Fibroblast of pulmonary artery (primary cell): ENCODE measurements at places on chromosomes 4 and X.

DNA sequence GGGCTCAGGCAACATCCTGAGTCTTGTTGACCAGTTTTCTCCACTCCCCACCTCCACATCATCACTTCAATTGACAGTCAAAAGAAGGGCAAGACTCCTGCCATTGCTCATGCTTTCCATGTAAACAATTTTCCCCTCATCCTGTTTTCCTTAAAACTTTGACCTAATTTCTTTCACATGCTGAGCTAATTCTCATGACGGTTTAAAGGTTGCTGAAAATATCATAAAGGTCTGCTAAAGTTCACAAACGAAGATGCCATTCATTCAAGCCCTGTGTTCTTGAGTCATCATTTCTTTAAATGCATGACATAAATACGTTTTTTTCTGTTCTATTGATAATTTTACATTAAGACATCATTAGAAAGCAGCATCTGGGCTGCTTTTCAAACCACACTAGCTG, 353.9 kb downstream of the NKX6-1 start:
- no peak for DNase-seq

DNA sequence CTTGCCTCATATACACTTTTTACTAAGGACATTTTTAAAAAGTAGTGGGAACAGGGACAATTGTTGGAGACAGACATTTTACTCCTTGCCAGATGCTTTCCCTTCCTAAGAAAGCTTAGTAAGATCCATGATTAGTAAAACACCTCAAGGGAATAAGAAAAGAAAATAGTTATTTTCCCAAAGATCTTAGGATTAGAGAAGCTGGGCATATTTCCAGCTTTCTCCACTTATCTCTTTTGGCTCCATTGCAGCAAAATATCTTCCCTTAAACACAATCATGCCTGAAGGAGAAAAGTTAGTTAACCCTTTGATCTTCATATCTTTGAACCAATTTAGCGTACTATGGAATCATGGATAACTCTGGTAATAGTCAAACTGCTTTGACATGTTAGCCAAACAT, 257.9 kb downstream of the PCDH18 start:
- DNase-seq = peak; percentile 41

DNA sequence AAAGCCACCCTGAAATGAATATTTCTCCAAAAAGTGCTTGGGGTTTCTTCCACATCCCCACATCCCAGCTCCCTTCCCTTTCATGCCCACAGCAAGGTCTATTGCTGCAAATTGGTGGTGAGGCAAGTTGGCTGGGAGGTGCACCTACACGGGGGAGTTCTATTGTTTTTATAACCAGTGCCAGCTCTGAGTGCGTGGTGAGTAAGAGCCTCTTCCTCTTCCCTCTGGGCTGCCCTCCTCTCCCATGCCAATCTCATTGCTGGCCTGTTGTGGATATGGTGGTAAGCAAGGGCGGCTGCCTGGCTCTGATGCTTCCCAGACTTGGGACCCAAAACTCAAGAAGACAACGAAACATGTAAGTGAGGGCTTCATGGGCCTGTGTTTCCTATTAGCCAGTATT, 204.3 kb downstream of the SHROOM3 start:
- no peak for DNase-seq

GRCh38 chr4:180542445-180543100, 1700.6 kb upstream of the TENM3 start:
- DNase-seq = peak; percentile 60

- no peak for DNase-seq
Measured at GRCh38 chr4:16775411-16776154, 122.9 kb downstream of the LDB2 start.

- peak; percentile 3 for DNase-seq
Measured at GRCh38 chr4:66091786-66092185, 421.5 kb upstream of the EPHA5 start.

- DNase-seq = no peak
Measured at GRCh38 chr4:141705048-141705746, 68.8 kb downstream of the IL15 start.

- DNase-seq = no peak
Measured at GRCh38 chr4:54726907-54727306, 69.2 kb downstream of the KIT start.

DNA sequence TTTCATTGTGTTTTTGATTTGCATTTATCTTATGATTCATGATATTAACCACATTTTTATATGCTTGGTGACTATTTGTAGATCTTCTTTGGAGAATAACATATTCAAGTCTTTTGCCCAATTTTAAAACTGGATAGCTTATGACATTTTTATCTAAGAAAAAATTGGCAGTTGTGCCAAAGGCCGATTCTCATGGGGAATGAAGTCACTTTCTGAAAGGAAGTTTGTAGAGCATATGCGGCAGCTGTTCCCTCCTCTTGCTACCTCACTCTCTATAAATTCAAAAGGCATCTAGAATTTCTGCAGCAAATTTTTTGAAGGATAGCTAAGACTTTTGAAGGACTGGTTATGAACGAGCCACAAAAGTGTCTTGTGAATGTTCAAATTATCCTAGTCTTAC, 2353.5 kb downstream of the ARAP2 start:
- peak; percentile 46 for DNase-seq

GRCh38 chr4:139658586-139659382, 6.8 kb upstream of the MGST2 start:
- no peak for DNase-seq

DNA sequence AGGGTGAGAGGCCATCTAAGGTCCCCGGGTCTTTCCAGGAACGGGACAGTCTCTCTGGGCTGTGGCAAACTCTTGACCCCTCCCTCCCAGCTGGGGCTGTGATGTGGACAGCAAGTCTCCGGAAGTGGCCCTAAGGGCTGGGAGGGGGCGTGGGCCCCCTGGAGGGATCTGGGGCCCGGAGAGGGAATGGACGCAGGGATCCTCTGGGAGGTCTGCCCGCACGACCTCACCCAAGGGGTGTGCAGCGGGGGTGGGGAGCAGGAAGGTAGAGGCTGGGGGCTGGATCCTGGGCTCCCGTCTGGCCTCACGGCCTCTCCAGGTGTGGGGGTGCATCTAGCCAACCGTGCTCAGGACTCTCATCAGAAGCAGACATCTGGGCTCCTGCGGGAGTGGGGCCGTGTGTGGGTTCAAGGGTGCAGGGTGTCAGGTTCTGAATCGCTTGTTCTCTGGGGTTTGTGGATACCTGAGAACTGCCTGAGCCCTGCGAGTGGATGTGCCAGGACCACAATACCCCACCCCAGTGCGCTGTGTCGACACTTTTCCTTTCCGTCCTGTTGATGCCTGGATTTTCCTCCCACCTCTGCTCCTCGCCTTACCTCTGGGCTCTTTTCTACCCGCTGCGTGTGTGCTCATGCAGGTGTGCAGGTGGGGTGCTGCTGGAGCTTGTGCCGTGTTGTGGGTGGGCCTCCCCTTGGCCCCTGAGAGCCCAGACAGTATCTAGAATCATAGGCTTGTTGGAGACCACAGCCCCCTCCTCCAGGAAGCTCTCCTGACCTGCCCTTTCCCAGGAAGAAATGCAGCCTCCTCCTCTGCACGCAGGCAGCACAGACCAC, 915 bp downstream of the CPZ start:
- no peak for DNase-seq

DNA sequence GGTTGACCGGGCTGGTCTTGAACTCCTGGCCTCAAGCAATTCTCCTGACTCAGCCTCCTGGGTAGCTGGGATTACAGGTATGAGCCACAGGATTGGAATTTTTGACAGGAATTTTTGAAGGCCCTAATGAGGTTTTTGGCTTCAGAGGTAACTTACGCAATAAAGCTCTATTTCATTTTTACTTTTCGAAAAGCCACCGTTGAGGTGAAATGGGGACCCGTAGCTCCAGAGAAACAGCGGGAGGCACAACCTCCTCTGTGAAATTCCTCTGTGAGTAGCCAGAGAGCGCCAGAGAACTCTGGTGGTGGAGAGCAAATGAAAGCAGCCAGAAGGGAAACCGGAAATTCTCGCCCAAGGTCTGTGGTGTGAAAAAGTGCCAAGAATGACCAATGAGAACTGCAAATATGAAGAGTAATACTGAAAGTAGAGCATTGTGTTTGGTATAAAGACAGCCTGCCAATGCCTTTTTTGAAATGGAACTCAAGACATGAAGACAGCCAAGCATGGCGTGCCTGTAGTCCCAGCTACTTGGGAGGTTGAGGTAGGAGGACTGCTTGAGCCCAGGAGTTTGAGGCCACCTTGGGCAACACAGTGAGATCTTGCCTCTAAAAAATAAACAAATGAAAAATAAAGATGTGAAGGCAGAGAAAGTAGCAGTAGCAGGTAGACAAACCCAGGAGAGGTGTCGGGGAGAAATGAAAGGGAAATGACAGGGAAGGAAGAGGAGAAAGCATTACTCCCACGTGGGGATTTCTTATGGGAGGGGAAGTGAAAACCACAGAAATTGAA, 33.0 kb upstream of the TMEM131L start:
- DNase-seq = peak; percentile 81

DNA sequence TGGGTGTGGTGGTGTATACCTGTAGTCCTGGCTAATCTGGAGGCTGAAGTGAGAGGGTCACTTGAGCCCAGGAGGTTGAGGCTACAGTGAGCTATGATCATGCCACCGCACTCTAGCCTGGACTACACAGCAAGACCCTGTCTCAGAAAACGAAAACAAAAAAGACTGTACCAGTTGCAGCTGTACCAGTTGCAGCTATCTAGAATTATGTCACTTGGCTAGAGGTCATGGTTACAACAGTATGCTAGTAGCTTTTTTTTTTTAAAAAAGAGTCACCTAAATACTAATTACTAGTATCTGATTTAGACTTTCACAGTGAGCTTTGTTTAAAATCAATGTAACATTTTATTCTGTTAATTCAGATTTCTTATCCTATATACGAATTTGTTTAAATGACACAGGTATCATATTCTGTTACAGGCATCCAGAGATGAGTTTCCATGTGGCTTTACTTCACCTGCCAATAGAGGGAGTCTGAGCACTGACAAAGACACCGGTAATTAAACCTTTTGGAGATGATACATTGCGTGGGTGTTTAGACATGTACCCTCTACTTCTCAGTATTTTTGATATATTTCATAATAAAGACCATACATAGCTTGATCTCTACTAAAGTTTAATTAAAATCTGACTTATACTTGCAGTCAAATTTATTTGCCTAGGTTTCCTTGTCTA, 100.2 kb upstream of the IL13RA1 start:
- peak; percentile 2 for DNase-seq

GRCh38 chr4:33696041-33696440, 2548.3 kb downstream of the ARAP2 start:
- DNase-seq = peak; percentile 73

DNA sequence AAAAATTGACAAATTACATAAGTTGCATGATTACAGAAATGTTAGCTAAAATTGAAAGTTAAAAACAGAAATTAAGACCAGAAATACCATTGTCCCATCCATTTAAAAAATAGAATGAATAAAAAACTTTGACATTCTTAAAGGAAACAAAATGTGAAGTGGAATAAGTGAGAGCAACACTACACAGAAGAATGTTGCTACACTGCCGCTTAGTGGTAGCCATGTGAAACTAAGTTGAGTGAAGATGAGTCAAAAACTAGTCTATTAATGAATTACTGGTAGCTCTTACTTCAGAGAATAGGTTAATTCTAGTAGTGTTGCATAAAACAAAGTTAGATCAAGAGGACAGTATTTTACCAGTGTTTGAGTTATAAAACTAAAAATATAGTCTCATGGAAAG, 571.0 kb upstream of the KLHL4 start:
- peak; percentile 20 for DNase-seq

DNA sequence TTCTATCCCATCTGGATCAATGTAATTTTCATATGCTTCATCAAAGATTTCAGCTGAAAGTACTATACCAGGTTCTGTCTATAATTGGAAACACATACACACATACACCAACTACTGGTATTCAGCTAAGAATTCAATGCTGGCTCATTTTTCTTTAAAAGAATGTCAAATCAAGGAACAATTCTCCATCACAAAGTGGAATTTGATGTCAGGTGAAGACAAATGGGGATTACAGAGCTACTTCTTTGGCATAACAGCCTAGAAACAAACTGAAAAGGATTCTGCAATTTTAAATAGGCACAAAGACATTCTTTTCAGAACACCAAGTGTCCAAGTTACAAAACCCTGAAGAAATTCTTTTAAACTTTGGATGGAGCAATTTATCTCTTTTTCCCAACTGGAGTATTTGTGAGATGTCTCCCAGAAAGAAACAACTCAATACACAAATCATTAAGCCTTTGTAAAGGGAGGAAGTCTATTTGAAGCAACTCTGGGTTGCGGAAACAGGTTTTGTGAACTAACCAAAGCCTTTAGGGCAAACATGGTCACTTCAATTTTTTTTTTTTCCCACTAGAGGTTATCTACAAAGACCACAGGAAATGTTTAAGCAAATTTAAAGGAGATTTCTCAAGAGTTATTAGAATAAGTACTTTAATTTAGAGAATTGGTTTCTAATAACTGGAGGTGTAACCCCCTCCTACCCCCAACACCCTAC, 1.9 kb upstream of the FAM9C start:
- DNase-seq = no peak

DNA sequence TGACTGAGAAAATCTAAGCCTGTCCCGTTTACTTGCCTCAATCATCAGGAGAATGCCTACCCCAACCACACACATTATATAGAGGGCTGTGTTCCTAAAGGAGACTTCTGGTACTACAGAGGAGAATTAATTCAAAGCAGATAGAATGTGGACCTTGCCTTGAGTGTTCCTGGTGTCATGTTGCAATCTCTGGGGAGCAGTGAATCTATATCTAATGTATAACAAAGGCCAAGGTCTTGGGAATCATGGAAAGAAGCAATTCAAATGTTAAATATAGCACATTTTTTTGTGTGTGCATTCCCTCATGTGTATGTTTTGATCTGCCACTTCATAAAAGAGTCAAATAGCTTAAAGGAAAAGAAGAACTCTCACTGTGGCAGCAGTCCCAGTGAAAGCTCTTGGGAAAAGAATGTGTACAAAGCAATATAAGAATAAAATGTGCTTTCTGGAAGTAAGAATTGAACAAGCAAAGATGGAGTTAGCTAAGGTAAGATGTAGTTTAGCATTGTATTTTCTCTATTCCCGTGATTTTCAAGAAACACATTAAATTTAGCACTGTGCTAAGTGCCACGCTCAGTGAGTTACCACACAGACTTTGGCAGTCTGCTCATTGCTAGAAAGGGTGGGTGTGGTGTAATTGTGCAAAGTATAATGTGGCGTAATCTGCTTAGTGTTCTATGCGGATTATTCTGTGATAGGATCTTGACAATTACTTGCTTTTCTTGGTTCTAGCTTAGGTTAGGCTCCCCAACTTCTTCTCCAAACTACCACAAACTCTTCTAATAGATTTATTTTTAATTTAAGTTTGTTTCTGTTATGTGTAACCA, 13.7 kb downstream of the ADH6 start:
- DNase-seq = peak; percentile 65

- DNase-seq = no peak
Measured at GRCh38 chr4:20019310-20020015, 232.2 kb upstream of the SLIT2 start.
